Breast epithelium (tissue), 4 donors: ENCODE measurements at places on chromosomes 16 and 17. TPM values are rescaled to one million over a fixed set of nuclear protein-coding genes. Genes with fewer than 3 reads are reported as not detected.

DNA sequence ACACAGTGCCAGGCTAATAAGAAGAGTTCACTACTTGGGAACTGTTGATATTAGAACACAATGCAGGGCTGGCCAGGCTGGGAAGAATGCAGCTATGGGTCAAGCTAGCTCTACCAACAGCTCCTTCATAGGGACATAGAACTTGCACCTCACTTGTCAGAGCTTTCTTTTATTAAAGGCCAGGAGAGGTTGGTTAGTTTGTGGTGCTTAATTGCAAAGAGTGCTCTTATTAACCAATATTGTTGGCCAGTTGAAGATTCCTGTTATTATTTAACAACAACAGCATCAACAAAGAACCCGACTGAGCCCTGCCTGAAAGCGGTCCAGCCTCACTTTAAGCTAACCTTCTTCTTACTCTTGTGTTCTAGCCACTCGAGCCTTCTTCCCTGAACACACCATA is 43.4 kb upstream of the ANKFN1 start:
- no peaks in the 10 kb centered on the region for H3K27me3 ChIP-seq
- H3K36me3 ChIP-seq = no peaks in the 10 kb centered on the region
- DNase-seq = no peak
- H3K27ac ChIP-seq = no peak overlapping the region
- no peaks in the 10 kb centered on the region for H3K4me1 ChIP-seq
- H3K4me3 ChIP-seq = no peak overlapping the region

Gene SRL
- total RNA-seq = 0.98 TPM

Gene GPR179
- total RNA-seq = under 0.01 TPM

DNA sequence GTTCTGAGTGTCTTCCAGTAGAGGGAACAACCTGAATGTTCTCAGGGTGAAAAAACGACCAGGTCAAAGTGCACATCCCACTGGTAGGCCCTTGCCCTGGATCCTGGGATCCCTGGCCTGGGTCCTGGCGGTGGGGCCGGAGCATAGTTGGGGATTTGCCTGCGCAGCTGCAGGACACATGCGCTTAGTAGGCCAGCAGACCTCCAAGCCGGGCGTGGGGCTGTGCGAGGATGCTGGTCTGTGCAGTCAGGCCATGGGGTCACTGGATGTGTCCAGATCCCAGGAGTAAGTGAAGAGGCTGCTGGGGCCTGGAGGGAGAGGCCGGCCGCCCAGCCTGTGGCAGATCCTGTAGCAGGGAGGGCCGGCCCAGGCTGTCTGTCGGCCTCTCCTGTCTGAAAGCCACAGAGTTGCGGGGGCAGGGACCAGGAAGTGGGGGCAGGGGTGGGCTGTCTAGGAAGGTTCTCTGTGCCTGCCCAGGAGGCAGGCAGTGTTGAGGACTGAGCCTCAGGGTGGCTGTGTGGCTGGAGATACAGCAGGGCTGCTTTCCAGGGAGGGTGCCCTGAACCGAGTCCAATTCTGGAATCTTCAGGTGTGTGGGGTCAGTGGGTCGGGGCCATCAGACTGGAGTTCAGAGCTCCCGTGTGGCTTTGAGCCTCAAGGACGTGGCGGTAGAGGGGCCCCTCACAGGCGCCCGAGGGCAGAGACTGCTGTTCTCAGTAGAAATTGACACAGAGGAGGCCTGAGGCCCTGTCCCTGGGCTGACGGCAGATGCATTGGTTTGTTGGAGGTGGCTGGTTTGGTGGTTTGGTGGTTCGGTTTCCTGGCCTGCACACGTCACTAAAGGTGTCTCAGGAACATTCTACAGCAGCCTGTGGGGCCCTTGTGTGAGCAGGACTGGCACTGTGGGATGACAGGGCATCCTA is 17.2 kb upstream of the NUDT16L1 start:
- H3K36me3 ChIP-seq = no peaks in the 10 kb centered on the region
- no peaks in the 10 kb centered on the region for H3K27me3 ChIP-seq
- H3K4me1 ChIP-seq = peaks cover 4% of the 10 kb centered on the region
- peak overlapping the region; percentile 65 for H3K27ac ChIP-seq

DNA sequence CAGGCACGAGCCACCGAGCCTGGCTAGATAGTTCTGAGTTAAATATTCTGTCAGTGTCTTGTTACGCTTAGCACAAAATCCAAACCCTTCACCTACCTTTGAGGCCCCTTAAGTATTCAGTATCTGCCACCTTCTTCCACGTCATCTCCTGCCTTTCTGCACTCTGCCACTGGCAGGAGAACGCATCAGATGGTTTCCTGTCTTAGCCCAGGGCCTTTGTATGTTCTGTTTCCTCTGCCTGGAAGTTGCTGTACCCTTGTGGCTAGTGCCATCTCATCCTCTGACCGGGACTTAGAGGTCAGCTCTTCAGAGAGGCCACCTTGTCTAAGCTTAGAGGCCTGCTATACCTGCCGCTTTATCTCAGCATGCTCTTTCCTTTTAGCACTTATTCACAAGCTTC is 67.5 kb upstream of the LGALS9 start:
- peak overlapping the region; percentile 74 for H3K27ac ChIP-seq
- peaks cover 9% of the 10 kb centered on the region for H3K4me1 ChIP-seq
- H3K27me3 ChIP-seq = no peaks in the 10 kb centered on the region
- no peak overlapping the region for H3K4me3 ChIP-seq
- no peak for DNase-seq
- H3K36me3 ChIP-seq = no peaks in the 10 kb centered on the region

- H3K4me3 ChIP-seq = no peak overlapping the region
- peak overlapping the region; percentile 86 for H3K27ac ChIP-seq
- peaks cover 9% of the 10 kb centered on the region for H3K4me1 ChIP-seq
- H3K27me3 ChIP-seq = no peaks in the 10 kb centered on the region
- no peaks in the 10 kb centered on the region for H3K36me3 ChIP-seq
These were observed 28.5 kb upstream of the EFCAB13 start for GRCh38 chr17:47295037-47295873.
